ENCODE measurements at places on chromosomes 12 and 14.

- no peak for DNase-seq
These were observed 518.1 kb downstream of the TMEM121 start for GRCh38 chr14:106044515-106044914.

- no peak for DNase-seq
These were observed 129.8 kb upstream of the USP15 start for GRCh38 chr12:62130402-62130801.

DNA sequence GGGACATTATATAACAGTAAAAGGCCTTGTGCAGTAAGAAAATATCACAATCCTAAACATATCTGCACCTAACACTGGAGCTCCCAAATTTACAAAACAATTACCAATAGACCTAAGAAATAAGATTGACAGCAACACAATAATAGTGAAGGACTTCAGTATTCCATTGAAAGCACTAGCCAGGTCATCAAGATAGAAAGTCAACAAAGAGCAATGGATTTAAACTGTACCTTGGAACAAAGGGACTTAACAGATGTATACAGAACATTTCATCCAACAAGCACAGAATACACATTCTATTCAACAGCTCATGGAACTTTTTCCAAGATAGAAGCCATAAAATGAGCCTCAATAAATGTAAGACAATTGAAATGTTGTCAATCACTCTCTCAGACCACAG lies 209.5 kb upstream of the ARHGAP5 start:
- no peak for DNase-seq

DNA sequence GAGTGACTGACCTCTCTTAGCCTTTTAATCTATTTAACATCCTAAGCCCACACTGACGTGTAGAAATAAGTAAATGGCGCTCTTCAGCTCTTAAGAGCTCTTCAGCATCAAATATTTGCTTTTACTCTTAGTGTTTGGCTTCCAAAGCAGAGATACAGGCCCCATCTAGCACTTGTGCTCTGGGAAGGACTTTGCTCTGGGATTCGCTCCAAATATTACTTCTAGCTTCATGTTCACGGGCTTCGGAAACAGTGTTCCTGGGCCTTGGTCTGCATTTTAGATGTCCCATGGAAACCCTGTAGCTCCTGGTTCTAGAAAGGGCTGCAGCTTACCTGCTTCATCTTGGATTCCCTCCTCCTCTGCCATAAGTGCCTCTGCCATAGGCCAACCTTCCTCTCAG lies 2.7 kb upstream of the NKX2-8 start:
- no peak for DNase-seq

GRCh38 chr12:82357340-82357739 lies 847 bp downstream of the CCDC59 start:
- DNase-seq: no peak

- DNase-seq: no peak
These were observed 17.1 kb downstream of the DICER1 start for GRCh38 chr14:95140060-95140858.

- DNase-seq: no peak
These were observed 106.2 kb downstream of the SMOC1 start for GRCh38 chr14:69985463-69985862.

DNA sequence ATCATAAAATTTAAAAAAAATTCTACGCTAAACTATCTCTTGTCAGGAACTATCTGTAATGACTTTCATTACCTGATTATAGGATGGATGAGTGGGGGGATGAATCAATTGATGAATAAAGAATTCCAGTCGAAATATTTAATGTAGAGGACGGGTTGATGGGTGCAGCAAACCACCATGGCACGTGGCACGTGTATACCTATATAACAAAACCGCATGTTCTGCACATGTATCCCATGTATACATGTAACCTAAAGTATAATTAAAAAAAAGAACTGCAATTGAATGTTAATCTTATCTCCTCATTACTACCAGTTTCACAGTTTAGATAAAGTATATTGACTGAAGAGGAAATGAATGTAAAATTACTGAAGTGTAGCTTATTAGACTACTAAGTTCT lies 23.4 kb downstream of the LRRIQ1 start:
- DNase-seq: no peak

DNA sequence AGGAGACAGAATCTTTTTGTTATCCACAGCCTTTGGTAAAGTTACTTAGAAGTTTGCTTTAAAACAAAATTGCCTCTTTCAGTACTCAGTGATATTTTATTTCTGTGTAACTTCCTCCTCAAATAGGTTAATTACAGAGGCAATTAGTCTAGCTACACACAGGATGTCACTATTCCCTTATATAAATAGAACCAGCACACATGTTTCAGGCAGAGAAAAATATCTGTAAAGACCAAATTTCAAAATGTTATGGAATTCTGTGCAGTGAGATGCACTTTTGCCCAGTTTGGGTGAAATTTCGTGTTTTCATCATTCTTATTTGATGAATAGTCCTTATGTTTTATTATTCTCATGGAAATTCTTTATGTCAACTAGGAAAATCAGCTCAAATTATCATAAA lies 410.6 kb upstream of the SOX5 start:
- no peak for DNase-seq

DNA sequence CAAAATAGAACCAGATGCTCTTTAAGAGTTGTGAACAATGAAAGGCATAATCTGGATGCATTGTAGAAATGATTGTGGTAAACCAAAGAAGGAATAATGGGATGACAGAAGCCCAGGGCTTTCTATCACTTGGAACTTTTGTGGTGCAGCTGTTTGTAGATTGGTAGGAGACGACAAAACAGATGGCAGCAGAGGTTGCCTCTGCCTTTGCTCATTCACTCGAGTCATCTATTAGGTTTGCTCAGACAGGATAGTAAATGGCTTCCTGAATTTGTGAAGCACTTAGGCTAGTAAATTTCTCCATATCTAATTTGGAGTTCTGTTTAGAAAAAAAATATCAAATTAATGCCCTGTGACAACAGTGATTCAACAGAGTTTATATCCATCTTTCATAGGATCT lies 78.4 kb downstream of the FGD4 start:
- no peak for DNase-seq

DNA sequence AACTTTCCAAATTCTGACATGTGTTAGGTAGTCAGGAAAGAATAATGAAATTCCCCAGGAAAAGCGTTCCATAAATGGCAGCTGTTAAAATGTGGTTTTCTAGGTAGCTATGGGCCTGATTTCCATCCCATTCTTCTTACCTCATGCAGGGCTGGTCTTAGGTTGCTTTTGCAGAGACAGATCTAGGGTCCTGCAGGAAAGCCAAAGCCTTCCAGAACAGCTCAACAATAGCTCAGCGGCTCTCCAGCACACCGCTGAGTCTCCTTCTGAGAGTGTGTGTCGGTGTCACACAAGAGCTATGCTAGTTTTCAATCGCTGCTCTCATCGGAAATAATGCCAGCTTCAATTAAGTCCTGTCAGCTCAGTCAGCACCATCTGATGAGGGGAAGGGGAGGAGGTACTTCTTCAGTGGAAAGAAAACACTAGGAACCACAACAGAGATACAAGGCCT lies 106.7 kb downstream of the TMEM30B start:
- DNase-seq: no peak

GRCh38 chr12:119683413-119683812 lies 15.5 kb downstream of the PRKAB1 start:
- DNase-seq: no peak
